ENCODE measurements at places on chromosomes 3 and 15. TPM values are rescaled to one million over a fixed set of nuclear protein-coding genes. Genes with fewer than 3 reads are reported as not detected.
A peak's percentile ranks its signal among the peaks of the same experiment; 100 is the strongest.

DNA sequence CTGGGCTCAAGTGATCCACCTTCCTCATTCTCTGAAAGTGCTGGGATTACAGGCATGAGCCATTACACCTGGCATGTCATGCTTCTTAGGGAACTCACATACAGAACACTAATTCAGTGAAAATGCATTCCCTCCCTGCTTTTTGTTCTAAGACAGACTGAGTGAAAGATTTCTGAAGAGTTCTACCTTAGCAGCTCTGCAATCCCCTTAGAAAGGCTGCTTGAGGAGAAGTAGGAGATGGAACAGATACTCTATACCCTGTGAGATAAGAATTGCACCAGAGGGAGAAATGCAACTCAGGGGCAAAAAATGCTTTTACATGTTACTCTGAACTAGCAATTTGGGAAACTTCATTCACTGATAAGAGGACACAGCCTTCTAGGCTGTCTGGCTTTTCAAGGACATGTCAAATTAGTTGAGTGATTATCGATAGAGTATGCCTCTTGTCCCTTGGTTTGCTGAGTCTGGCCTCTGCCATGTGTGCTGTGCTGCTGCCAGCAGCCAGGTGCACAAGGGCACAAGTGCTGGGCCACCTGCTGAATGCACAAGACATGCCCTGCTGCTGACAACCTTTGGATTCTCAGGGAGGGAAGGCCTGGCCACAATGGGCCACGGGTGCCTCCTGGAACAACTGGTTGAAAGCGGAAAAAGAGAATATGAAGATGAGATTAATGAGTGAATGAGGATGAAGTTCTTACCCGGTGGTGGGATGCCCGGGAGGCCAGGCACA is 17.8 kb downstream of the UQCC5 start:
- no peak for DNase-seq

DNA sequence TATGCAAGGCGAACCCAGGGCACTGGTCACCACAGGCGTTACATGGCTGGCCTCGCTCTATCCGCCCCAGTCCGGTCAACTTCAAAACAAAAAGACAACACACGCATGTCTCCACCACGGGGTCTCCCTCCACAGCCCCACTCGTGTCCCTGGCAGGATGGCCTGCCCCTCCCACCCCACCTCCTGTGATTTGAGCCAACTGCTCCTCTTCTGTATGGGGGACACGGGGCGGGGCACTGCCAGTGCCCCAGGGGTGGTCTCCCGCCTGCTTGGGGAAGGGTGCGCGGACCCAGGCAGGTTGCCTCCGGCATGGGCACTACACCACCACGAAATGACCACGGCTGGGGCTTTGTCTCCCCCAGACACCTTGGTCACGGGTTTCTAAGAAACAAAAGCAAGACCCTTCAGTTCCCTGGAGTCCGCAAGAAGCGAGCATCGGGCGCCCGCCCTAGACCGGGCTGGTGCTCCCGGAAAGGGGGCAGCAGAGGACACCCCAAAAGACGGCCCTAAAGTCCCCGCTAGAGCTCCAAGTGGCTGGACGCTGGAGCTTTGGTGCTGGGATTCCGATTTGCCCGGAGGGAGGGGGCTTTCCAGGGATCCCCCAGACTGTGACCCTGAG is 219.3 kb upstream of the PRICKLE2 start:
- no peak for DNase-seq

DNA sequence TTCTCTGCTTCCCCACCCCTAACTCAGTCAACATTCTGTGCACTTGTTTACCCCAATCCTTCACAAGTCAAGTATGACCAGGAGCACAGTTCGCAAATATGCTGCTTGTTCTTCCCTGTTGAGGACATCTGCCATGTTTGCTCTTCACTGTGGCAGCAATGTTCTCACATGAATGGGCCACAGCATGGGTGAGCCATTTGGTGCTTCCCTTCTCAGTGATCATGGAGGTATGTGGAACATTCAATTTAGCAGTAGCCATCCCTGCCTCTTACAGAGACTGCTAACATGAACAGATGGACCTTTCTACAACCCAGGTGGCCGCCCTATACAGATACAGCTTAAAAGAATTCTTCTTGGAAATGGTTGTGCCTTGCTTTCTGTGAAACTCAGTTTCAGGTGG is 660.1 kb upstream of the SGO1 start:
- DNase-seq, result no peak

DNA sequence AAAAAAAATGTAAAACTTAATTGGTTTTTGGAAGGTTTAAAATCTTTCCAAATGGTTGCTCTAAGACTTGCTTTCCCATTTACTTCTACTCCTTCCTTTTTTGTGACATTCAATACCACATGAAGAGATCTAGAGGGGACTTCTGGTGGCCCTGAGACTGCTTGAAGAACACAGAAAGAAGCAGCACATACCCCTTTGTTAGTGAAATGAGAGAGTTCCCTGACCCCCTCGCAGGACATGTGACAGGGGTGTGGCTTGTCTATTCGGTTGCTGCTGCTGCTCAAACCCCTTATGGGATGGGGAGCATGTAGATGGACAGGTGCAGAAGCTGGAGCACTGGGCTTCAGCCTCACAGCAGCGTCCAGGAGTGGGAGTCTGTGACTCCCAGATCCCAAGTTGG is 71.0 kb downstream of the ZMAT3 start:
- no peak for DNase-seq

Gene TXNRD3
- 7.3 TPM for total RNA-seq

DNA sequence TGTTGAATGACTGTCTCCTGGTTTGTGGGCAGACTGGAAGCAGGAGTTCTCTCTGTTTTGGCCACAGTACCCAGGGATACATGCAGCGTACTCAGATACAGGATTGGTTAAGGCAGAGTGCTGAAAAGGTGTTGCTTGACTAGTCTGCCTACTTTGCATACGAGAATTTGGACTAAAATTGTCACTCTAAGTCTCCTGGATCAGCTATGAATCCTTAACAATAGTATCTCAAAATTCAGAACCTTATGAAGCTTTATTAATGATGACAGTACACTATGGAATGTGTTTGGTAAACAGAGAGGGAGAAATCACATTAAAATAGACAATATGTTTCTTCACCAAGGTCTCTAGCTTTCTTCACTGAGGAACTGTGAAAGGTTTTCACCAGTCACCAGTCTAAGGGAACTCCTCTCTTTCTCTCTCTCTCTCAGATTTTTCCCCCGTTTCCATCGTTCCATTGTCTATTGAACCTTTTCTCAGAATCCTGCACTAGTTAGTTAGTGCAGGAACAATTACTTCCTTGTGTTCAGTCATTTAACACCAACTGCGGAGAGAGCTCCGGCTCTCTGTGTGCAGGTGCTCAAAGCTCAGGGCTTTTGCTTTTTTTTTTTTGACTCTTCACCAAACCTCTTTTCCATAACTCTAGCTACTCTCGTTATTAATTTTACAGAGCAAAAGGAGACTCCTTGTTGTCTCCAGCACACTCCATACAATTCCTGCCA is 85.9 kb upstream of the FNDC3B start:
- peak; percentile 30 for DNase-seq

GRCh38 chr3:110971010-110971601 is 100.5 kb upstream of the NECTIN3 start:
- no peak for DNase-seq

Gene PARP3
- total RNA-seq, result 9.9 TPM

DNA sequence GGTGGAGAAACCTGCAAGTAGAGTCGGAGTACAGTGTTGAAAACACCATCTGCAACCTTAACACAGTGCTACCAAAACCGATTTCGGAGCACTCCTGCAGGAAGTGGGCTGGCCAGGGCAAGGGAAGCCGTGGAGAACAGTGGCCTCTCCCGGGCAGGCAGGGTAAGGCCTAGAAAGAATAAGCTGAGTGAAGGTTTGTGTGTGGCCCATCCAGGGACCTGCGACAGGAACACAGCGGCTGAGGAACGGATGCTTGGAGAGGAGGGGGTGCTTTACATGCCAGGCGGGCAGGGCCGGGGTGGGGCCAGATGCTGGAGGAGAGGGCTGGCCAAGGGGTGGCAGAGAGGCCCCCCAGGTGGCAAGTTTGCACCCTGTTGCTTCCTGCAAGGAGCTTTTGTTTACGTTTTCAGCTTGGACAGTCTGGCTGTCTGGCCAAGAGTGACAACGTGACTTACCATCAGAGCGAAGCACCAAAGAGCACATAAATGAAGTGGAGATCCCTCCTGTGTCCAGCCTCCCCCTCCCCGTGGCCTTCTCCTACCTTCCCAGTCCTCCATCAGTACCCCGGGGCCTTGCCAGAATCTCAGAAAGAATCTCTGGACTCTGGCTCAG is 156.5 kb downstream of the PGPEP1L start:
- DNase-seq, result peak; percentile 82

Gene CHST2
- total RNA-seq, result 7.8 TPM

DNA sequence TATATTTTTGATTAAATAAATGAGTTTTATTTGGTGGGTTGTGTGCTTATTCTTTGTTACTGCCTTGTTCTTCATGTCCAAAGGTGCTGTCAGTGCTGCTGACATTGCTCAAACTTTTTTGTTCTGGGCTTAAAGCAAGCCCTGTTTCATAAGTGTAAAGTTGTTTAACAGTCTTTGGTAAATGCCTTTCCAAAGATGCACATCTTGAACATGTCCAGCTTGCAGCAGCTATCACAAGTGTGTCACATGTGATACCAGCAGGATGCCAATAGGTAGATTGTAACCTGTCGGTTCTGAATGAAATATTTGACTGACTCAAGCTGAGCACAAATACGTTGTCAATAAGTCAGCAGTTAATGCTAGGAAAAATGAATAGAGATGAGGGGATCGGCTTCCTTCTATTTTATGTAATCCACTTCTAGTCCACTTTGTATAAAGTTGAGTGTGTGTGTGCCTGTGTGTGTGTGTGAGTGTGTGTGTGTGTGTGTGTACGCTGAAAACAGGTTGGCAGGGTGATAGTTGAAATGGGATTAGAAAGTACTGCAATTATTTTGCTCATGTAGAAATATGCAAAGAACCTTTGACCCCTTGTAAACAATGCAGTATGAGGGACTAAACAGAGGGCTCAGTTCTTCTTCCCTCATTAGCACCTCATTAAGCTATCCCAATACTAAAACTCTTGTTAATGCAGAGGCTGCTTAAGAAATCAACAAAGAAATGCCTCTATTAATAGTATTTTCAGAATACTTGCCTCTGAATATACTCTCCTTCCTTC is 986.5 kb downstream of the TUSC7 start:
- DNase-seq, result no peak

GRCh38 chr3:194961149-194961548 is 275.5 kb downstream of the FAM43A start:
- no peak for DNase-seq

DNA sequence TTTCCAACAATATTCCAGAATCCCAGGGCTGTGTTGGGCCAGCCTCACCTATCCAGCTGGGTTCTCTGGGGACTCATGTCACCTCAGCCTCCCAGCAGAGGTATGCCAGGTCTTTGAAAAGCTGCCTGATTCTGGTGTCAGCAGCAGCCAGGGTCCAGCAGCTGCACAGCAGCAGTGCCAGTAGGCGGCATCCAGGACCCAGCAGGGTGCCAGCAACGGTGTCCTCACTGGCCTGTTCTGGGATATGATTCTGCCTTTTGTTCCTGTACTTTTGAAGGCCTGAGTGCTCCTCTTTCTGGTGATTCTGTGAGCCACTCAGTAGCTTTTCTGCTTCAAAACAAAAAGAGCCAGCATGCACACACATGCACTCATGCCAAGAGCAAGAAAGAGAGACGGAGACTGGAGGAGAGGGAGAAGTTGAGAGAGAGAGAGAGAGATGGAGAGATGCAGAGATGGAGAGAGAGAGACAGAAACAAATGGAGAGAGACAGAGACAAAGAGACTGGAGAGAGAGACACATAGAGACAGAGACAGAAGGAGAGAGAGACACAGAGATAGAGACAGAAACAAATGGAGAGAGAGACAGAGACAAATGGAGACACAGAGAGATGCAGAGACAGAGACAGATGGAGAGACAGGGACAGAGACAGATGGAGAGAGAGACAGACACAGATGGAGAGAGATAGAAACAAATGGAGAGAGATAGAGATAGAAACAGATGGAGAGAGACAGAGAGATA is 205.7 kb downstream of the UACA start:
- no peak for DNase-seq

DNA sequence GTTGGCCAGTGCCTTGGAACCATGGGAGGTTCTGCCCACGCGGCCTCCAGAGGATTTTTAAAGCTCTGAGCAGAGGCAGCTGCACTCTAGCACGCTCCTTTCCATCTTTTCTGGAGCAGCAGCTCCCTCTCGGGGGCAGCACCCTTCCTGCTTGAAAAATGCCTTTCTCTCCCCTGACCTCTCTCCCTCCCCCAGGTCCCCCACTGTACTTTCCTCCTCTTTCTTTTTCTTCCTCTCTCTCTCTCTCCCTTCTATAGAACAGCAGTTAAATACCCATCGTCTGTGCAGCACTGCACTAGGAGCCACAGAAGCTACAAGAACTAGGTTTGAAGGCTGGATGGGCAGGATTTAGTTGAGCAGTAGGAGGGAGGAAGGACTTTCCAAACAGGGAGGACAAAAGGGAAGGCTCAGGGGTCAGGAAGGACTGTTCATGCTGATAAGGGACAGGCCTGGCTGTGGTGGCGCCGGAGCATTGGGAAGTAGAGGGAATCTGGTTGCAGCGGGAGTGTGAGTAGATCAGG is 4.4 kb downstream of the ALPK3 start:
- DNase-seq, result peak; percentile 49

DNA sequence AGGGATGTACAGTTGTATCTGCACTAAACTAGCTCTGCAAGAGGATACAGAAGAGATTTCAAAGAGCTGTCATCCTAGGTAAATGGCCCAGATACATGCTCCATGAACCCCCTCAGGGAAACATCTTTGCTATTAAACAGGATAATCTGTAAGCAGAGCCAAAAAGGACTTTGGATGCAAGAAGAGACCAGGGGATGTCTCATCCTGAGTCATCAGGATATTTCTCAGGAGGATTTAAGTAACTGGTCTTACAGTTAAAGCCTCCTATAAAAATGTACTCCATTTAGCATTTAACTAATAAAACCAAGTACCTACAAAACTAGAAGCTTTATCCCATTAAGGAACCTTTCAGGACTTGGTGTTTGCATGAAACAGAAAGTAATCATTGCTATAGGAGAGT is 48.2 kb upstream of the PHLDB2 start:
- DNase-seq, result peak; percentile 31

All from dermis blood vessel endothelial cell (primary cell).